ENCODE measurements at places on chromosomes 1 and 21.
A peak's percentile ranks its signal among the peaks of the same experiment; 100 is the strongest.

GRCh38 chr21:31045841-31046240 lies 7.6 kb upstream of the KRTAP19-8 start:
- no peak for DNase-seq

DNA sequence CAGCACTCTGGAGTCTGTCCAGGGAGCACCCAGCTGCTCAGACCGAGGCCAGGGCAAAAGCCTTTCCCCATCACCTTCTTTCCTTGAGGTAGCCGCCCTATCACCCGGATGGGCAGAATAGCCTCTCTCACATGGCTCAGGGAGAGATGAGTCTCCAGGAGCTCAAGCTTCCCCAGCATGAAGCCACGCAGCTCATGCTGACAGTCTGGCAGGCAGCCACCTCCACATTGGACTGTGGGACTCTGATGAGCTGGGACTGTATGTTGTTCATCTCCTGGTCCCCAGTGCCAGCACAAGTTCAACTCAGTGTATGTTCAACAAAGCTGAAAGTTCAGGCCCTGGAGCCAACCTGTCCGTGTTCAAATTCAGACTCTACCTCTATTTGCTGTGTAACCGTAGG lies 75.2 kb upstream of the ZC3H12A start:
- DNase-seq: no peak

DNA sequence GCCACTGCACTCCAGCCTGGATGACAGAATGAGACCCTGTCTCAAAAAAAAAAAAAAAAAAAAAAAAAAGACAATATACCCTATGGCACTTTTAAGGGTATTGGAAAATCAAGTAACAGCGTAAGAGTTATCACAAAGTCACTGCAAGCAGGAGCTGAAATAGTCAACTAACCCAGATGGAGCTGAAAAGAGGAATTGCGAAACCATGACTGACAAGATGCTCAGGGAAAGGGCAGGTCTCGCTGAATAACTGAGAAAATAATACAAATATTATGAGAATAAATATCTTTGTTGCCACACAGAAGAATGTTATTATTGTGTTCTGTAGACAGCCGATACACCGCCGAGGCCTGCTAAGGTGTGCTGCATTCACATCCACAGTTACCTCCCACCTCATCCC lies 17.8 kb downstream of the HLCS start:
- DNase-seq: no peak

GRCh38 chr1:201266774-201267173 lies 16.5 kb upstream of the PKP1 start:
- DNase-seq: no peak

GRCh38 chr1:22309572-22309971 lies 142.1 kb upstream of the ZBTB40 start:
- no peak for DNase-seq

- no peak for DNase-seq
Measured at GRCh38 chr1:98232678-98233077, 311.8 kb upstream of the DPYD start.

DNA sequence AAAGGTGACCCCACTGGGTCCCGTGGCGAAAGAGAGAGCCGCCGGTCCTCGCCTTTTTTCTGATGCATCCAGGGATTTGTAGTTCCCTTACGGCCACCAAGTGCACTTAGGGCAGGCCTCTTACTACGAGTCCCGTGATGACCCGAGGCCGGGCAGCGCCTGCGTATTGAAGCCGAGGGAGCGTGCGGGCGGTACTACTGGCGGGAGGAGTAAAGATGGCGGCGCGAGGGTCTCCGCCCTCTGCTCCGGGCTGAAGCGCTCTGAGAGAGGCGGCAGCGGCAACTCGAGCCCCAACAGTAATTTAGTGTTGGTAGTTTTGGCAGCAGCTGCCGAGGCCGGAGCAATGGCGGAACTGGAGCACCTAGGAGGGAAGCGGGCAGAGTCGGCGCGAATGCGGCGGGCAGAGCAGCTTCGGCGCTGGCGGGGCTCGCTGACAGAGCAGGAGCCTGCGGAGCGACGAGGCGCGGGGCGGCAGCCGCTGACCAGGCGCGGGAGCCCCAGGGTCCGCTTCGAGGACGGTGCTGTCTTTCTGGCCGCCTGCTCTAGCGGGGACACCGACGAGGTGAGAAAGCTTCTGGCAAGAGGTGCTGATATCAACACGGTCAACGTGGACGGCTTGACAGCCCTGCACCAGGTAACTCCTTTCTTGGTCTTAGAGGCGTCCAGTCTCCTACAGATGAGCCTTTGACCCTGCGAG lies at the start of gene PPP1R12B:
Gene PPP1R12B, plus strand, starts transcription at position 191 of the 697 bp plus-strand sequence. Its CDS starts 153 bp downstream, at position 344.
- peak; percentile 94 for DNase-seq

DNA sequence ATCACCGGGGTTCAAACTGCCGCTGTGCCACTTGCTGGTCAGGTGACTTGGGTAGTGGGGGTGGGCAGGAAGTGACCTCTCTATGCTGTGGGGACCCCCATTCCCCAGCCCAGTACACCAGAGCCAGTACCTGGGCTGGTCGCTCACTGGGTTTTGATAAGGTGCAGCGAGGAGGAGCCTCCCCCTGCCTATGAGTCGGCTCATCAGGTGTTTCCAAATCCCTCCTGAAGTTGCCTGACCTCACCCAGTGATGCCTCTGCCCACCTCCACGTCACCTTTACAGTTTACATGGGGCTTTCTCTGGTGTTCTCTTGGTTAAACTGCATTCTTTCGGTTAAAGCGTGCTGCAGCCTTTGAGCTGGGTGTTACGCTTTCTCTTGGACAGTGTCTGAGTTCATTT lies 58.2 kb downstream of the ARHGEF10L start:
- no peak for DNase-seq

DNA sequence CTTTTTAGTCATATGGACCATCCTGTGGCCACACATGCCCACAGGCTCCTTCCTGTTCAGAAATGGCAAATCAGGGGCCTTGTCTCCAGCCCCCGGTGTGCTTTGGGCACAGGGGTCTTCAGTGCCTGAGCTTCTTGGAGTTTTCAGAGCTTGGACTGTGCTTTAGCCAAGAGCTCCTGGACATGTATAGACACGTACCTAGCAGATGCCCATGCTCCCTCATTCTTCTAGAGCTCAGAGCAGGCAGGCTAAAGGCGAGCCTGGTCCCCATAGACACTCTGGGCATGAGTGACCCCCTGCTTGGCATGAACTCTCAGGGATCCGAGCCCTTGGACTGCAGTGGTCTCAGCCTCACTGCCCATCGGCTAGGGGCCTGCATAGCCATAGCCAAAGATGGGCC lies 106.8 kb downstream of the EPHB2 start:
- no peak for DNase-seq
